ENCODE measurements at places on chromosomes 7 and 10.
A peak's percentile ranks its signal among the peaks of the same experiment; 100 is the strongest.

DNA sequence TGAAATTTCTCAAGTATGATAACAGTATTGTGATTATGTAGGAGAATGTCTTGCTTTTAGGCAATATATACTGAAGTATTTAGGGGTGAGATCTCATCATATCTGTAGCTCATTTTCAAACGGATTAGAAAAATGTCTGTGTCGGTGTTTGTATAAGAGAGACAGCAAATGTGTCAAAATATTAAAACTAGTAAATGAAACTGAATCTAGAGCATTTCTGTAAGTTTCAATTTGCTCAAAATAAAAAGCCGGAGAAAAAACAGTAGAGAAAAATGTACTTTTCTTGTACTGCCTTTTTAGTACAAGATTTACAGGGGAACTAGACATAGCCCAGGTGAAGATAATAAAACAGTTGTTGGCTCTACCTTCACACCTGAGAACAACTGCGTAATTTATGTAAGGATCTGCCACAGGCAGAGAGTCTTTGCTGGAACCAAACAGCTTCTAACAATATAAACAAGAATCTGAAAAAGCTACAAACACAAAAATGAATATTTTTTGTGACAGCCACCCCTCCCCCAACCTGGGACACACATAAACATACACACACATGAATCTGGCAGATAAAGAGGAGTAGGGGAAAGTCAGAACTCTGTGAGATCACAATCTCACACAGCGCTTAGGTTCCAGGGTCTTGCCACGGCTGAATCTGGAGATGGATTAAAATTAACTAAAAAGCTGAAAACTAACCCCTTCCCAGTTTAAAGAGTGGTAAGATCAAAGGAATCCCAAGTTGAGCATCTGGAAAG, 153.3 kb downstream of the AVL9 start:
- DNase-seq, result no peak

DNA sequence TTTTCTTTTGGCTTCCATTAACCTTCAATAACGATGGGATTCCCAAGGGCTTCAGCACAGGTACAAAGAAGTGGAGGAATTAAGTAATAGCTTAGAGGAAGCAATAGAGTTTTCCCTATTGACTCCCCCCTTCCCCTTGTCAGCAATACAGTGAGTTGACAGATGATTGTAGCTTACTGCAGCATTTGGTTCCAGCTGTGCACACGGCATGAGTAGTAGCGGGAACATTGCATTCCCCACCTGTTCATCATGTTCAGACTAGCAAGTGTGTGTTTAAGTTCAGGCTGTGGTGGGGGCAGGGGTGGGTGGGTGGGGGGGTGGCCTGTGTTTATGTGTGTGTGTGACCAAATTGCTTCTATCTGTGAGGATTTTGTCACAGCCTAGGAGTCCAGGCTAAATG, 4.6 kb upstream of the ADRA2A start:
- DNase-seq, result no peak

DNA sequence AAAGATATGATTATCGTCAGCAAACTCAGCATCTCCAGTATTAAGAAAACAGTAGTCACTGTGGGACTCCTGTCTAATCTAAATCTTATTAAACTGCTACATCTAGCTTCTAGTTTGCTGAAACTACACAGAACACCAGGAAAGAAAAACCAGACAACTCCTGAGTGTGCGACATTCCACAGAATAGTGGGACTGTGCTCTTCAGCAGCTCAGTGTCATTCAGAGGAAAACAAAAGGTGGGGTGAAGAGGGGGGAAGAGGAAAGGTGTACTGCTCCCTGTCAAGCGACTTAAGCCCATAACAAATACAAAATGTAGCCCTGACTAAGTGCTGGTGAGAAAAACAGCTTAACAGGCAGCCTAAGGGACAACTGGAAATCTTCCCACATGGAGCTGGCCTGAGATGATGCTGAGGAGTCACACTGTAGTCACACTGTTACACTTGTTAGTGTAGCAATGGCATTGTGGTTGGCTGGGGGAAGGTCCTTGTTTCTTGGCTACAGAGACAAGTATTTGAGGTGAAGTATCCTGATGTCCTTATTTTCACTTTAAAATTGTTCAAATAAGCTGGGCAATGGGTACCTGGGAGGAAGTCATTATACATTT, 135.5 kb downstream of the USP6NL start:
- peak; percentile 5 for DNase-seq

- DNase-seq, result no peak
These were observed 2.0 kb downstream of the KAZALD1 start for GRCh38 chr10:101063548-101064414.

DNA sequence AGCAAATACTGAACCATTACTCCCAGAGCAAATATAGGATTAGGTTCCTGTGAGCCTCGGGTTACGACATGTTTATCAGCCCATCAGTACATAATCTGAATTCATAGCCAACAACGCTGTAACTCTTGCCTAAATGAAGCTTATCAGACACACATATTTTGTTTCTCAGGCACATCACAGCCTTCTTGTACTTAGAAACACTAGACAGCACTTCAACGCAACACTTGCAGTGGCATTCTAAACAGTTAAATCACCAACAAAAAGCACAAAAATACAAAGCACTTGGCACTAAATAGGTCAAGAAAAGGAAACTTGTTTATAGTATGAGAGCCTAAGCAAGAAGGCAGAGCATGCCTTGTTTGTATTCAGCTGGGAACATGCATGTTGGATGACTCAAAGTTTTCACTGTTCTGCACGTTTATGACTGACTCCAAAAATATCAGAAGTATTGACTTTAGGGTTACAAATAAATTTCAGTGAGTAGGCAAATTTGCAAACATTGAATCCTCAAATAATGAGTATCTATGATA, 75.0 kb downstream of the VPS50 start:
- DNase-seq, result peak; percentile 73

DNA sequence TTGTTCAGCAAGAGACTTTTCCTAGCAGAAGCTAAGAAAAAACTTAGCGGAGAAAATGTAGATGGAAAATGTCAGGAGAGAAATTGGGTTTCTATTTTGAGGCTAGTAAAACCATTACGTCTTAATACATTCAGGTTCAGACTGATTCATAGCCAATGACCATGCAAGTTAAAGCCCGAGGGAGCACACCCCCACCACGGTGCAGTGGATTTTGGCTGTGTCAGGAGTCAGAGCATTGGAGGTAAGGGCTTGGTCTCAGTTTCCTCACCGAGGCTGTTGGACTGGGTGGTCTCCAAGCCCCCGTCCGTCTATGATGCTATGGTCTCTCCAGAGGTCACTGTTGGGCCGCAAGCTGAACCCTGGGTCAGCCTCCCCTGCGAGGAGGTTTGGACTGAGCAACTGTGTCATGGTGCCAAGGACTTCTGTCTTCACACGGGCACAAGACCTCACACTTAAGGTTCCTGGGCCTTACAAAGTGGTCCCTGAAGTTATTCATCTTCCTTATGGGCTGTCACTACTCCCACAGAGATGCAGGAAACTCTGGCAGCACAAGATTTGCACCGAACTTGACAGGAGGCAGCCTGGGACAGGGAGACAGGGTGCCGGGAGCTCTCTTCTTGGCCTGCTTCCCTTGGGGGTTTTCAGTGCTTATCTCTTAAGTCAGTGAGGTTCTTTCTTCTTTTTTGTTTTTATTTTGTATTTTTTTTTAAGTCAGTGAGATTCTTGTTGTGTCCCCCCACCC, 186.8 kb downstream of the PHTF2 start:
- DNase-seq, result no peak

DNA sequence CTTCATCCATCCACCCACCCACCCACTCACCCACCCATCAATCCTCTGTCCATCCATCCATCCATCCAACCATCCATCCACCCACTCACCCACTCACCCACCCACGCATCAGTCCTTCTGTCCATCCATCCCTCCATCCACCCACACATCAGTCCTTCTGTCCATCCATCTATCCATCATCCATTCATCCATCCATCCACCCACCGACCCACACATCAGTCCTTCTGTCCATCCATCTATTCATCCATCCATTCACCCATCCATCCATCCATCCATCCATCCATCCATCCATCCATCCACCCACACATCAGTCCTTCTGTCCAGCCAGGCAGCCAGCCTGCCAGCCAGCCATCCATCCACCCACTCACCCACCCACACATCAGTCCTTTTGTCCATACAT, 15.8 kb upstream of the GRIFIN start:
- DNase-seq, result no peak

- DNase-seq, result no peak
These were observed 4.8 kb upstream of the FIGNL1 start for GRCh38 chr7:50454968-50455367.

GRCh38 chr10:57145548-57145947, 784.5 kb upstream of the ZWINT start:
- DNase-seq, result no peak

GRCh38 chr7:3301831-3302618, 973 bp downstream of the SDK1 start:
- DNase-seq, result peak; percentile 72

DNA sequence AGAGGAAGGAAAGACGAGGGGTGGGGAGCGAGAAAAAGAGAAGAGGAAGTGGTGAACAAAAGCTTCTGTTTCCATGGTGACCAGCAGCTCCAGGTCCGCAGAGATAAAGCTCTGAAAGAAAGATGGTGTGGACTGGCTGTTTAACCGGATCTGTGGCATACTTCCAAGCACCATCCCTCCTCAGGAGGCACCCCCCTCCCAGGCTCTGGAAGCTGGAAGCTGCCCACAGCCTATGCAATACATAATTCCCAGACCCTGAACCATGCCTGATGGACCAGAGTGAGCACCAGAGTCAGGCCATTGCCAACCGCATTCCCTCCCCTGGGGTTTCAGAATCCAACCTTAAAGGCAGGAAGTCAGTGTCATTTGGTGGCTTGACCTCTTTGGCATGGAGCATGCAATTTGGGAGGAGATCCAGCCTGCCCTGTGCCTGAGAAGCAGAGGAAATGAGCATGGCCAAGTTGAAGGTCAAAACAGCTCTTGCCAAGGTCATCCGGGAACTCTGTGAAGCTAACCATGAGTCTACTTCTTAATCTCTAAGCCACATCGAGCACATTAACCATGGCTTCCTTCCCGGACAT, 22.2 kb upstream of the CPXM2 start:
- no peak for DNase-seq

DNA sequence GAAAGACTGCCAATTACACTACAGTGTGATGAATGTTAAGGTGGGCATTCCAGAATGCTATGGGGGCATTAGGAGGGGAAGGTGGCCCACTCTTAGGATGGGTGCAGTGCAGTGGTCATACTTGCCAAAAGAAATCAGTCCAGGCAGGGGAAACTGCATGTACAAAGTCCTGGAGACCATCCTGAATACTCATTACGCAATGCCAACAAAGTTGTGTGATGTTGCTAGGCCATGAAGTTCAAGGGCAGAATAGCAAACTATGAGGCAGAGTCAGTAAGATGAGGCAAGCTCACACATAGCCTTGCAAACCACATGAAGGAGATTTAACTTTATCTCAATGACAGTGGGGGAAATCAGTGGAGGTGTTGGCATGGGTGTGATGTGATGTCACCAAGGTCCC, 49.8 kb upstream of the SLC35B4 start:
- no peak for DNase-seq

DNA sequence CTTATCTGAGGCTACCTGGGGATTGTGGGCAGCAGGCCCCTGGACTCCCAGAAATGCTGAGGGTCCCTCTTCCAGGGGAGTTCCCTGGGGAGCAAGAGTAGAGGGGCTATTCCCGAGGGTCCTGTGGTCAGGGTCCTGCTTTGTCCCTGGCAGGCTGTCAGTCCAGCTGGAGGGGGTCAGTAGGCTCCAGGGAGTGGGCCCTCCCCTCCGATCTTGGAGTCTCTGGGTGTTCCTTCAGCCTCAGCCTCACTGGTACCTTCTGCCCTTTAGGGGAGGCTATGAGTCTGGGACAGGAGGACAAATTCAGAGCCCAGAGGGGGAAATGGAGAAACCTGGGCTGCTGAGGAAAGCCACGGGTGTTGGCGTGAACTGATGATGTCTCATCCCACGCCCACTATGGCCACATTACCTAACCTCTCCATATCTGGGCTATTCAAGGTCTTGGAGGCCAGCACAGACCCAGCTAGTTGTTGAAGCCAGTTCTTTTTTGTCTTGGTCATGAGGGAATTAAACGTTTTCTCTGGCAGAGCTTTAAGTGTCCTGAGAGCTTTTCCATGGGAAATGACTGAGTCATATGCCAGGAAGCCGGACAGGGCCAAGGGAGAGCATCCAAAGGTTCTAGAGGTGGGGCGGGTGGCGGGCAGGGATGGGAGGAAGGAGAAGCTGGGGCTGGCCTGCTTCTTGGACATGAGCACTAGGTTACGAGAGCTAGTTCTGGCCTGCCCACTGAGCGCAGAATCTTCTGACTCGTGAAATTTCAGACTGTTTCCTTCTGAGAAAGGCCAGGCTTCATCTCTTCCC, 6.2 kb downstream of the CALHM2 start:
- DNase-seq, result peak; percentile 35

- DNase-seq, result peak; percentile 96
These were observed 1.9 kb downstream of the DHX32 start for GRCh38 chr10:125878957-125879835.

DNA sequence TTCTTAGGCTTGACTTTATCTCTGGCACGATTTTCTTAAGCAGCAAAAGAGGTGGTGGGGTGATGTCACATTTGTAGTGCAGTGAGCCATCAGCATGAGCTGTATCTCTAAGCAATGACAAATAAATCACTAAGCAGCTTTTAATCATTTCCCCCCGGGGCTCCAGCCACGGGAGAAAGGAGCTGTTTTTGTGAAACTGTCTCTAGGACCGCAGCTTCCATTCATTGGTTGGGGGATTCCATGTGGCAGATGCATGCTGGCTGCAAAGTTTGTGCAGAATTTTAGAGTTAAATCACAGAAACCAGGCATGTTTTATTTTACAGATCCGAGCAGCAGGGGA, 464 bp downstream of the KIAA1217 start:
- peak; percentile 13 for DNase-seq

GRCh38 chr7:51430480-51431086, 114.0 kb upstream of the COBL start:
- peak; percentile 15 for DNase-seq

DNA sequence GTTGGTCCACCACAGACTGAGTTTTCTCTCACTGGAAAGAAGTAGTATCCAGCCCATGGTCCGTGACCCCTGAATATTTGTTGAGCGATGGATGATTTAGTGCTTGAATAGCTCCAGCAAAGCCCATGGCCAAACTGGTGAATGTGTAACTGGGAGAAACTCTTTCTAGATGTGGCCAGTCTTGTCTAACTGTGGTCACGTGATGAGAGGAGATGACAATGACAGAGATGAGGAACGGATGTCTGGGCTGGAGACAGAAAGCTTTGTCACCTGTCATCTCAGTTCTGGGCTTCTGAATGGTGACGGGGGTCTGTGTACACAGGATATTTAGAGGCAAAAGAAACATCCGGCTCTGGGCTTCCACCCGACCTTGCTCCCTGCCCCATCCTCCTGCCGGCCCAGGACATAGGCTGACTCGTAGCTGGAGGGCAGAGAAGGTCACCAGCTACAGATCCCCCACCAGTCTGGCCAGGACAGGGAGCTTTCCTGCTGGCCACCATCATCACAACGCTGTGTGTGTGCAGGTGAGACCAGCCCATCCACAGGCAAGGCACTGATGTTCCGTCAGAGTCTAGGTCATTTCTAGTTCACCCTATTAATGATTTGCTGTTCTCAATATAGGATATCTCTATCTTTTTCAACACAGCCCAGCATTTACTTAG, 152.5 kb upstream of the TNS3 start:
- DNase-seq, result no peak

GRCh38 chr7:99365318-99366141, 9.0 kb upstream of the ARPC1B start:
- DNase-seq, result no peak

GRCh38 chr7:139131601-139132041, 22.1 kb upstream of the ZC3HAV1 start:
- no peak for DNase-seq

Data from fibroblast of lung (primary cell).